ENCODE measurements at places on chromosomes 5 and 9.

GRCh38 chr5:137414112-137414755, 84.9 kb downstream of the SPOCK1 start:
- no peak for DNase-seq

GRCh38 chr9:132982458-132982857, 4.0 kb downstream of the GFI1B start:
- DNase-seq, result no peak

- no peak for DNase-seq
Observed at GRCh38 chr5:168447808-168448207, 38.5 kb upstream of the RARS1 start.

DNA sequence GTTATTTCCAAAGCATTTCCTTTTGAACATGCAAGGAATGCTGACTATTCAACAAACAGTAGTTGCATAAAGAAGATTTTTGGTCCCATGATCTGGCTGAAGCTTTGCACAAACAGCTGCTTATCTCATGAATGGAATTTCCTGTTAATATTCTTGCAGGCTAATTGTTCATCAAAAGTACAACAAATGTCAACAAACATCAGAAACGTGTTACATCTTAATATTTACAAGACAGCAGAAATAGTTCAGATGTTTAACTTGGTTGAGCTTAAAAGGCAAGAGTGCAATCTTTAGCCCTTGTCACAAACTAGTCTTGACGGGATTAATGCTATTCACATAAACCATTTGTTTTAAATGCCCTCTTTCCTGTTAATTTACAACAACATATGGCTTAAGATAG, 47.9 kb upstream of the BASP1 start:
- no peak for DNase-seq

DNA sequence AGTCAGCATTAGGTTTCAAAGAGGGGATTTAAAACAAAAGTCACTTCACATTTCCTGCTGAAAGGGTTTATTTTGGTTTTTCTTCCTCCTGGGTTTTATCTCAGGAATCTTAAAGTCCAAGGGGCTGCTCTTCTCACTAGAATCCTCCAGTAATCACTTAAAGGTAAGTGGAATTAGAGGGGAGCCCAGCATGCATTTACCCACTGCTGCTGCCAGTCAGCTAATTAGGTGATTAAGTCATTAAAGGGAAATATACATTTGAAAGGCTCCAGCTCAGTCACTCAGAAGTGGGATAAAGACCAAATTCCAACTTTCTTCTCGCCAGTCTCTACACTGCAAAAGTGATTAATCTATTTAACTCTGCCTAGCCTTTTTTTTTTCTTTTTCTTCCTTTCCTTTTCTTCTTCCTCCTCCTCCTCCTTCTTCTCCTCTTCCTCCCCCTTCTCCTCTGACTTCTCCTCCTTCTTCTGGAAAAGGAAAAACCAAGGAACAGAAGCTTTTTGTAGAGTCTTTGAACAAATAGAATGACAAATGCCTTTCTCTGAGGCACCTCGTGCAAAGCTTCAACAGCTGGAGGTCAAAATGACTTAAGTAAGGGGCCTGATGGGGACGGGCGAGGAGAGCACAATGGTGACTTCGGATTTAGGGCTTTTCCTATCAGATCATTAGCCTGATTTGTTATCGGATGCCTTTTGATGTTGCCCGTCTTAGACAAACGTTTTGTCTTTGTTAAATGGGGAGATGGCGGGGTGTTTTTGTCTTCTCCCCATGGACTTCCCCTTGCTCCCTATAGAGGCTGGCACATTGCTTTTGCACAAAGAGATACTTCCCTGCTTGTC, 617.6 kb downstream of the IRX1 start:
- no peak for DNase-seq

DNA sequence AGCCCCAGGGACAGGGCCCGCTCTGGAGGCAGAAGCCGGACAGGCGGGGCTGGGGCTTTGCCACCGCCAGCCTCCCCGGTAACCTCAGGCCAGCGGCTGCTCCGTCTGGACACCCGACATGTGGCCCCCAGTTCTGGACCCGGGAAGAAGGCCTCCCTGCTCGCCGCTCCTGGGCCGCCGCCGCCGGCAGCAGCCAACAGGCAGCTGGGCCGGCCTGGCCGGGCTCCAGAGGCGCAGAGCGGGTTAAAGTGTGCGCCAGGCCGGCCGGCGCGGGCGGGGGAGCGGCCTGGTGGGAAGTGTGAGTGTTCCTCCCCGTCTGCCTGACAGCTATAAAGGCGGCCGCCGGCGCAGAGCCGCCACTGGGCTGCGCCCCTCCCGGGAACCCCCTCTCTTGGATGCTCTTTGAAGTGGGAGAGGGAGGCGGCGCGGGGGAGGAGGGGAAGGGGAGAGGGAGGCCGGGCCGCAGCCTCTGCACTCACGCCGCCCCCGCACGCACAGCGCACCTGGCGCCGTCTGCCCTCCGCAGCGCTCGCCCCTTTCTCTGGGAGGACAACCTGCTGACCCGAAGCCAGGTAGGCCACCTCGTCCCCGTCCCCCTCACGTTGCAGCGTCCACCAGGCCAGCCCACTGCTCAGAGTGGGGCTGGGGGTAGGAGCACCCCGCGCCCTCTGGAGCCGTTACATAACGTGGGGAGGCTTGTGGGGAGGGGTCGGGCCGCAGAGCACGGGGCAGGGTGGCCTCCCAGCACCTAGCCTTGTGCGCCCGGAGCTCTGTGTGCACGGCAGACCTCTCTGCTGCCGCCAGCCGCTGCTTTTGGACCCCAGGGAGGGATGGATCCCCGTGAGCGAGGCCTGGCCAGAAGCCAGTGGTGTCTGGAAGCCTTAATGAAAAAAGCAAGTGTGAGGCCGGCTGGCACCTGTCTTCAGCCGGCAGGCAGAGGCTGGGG, at the start of gene ADAMTSL2:
Gene ADAMTSL2 (plus strand): TSS at position 359 of the 946 bp plus-strand sequence. CDS start 2,009 bp downstream, outside the sequence.
- DNase-seq, result no peak

- DNase-seq, result no peak
Observed at GRCh38 chr9:103872811-103873210, 221.3 kb upstream of the SMC2 start.

GRCh38 chr9:31415164-31415563, 969.3 kb upstream of the ACO1 start:
- no peak for DNase-seq

DNA sequence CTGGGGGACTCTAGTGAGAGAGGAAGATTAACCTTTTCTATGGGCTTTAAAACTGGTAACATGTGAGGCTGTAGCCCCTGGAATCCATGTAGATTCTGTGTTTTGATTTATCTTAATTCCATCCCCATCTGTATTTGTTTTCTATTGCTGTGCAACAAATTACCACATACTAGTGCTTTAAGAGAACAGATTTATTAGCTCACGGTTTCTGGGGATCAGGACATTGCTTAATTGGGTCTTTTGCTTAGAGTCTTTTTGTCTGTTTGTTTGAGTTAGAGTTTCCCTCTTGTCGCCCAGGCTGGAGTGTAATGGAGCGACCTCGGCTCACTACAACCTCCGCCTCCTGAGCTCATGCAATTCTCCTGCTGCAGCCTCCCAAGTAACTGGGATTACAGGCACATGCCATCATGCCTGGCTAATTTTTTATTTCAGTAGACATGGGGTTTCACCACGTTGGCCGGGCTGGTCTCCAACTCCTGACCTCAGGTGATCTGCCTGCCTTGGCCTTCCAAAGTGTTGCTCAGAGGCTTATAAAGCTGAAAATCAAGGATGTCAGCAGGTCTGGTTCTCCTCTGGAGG, 29.9 kb upstream of the GNA14 start:
- DNase-seq, result no peak

GRCh38 chr5:520196-520849, 3.9 kb downstream of the SLC9A3 start:
- no peak for DNase-seq

Measured in epithelial cell of esophagus (primary cell).